ENCODE measurements at places on chromosomes 3 and 15.

GRCh38 chr3:62965311-62965710 lies 90.1 kb upstream of the CADPS start:
- DNase-seq, result peak; percentile 31

- no peak for DNase-seq
Measured at GRCh38 chr15:60070838-60071493, 66.9 kb downstream of the FOXB1 start.

DNA sequence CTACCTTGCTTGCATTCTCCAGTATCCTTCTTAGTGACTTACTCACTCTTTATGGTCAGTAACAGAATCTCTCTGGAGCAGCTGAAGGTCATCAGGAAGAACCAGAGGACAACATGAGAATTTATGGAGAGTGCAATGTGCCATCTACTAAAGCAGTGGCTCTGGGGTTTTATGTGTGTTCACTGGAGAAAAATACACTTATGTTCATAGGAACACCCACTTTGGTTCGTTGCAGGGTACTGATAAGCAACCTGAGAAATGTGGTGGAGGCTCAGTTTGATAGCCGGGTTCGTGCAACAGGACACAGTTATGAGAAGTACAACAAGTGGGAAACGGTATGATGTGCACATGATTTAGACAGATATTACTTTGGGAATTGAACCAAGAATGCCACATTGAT lies 12.8 kb downstream of the CPB1 start:
- no peak for DNase-seq

DNA sequence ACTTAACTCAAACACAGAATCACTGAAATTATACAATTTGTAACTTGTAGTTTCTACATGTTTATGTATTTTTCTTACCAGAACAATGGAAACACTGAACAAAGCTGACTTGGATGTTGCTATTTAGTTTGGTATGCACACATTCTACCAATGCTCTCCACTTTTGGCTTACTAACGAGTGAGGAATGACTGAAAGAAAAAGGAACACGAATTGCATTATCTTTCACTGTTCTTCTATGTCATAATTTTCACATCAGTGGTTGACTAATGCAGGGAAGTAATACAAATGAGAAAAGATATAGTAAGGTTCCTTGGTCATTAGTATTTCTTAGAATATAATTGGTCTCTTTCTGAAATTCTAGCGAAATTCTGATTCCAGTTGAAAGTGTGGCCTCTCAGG lies 9.8 kb upstream of the CNTN3 start:
- no peak for DNase-seq

DNA sequence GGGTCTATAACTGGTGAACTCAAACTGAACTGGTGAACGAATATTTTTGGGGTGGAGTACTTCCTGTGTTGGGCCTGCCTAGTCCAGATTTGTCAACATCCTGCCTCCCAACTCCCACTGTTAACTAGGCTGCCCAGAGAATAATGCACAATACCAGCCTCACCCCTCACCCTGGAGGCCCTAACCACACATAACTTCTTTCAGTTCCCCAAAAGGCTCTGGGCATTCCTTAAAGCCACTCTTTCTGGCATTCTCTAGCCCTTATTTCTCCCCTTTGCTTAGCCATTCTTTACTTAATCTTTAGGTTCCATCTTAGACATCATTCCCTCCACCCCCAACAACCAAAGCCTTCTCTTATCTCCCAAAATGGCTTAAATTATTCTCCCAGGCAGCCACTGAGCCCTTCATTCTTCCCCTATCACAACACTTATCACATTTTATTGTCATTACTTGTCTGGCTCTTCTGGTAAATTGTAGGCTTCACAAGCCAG lies 9.1 kb upstream of the SEC11A start:
- DNase-seq, result no peak

- no peak for DNase-seq
Measured at GRCh38 chr3:76310089-76310488, 524.7 kb upstream of the ZNF717 start.

GRCh38 chr15:26565542-26565941 lies 207.3 kb downstream of the GABRB3 start:
- DNase-seq, result no peak

DNA sequence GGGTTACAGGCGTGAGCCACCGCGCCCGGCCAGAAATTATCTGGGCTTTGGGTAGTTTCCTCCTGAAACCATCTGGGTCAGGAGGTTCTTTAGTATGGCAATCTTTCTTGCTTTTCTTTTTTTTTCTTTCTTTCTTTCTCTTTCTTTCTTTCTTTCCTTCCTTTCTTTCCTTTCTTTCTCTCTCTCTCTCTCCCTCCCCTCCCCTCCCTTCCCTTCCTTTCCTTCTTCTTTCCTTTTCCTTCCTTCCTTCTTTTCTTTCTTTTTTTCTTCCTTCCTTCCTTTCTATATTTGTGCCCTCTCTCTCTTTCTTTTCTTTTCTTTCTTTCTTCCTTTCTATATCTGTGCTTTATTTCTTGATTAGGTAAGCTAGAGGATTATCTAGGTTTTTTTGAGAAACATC lies 17.0 kb downstream of the DBR1 start:
- no peak for DNase-seq
